ENCODE measurements at places on chromosomes 2 and 18.

GRCh38 chr2:44801289-44801840 is 140.1 kb upstream of the SIX3 start:
- DNase-seq, result no peak

DNA sequence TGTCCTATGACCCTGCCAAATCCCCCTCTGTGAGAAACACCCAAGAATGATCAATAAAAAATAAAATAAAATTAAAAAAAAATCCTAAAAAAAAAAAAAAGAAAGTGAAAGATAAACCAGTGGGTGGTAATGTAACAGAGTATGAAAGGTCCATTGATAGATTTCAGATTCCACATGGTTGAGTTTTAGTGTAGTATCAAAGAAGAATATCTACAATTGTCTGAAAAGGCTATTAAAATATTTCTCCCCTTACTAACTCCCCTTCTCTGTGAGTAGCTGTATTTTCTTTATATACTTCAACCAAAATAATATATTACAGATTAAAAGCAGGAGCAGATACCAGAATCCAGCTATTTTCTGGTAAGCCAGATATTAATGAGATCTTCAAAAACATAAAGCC is 92.8 kb downstream of the SPRED2 start:
- no peak for DNase-seq

DNA sequence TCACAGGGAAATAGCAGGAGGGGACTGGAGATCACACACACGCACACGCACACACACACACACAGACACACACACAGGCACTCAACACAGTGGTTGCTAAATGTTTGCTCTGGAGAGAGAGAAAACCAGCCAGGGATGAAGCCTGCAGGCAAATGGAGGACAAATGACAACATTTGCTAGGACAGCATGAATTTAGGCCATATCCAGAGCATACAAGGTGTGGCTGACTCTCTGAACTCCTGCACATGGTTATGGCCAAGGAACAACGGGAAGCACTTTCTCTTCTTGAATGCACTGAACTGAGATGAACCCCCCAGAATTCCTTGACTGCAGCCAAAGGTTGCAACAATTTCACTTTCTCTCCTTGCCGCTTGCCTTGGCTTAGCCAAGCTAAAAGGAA is 230.0 kb upstream of the RASGRP3 start:
- DNase-seq, result no peak

DNA sequence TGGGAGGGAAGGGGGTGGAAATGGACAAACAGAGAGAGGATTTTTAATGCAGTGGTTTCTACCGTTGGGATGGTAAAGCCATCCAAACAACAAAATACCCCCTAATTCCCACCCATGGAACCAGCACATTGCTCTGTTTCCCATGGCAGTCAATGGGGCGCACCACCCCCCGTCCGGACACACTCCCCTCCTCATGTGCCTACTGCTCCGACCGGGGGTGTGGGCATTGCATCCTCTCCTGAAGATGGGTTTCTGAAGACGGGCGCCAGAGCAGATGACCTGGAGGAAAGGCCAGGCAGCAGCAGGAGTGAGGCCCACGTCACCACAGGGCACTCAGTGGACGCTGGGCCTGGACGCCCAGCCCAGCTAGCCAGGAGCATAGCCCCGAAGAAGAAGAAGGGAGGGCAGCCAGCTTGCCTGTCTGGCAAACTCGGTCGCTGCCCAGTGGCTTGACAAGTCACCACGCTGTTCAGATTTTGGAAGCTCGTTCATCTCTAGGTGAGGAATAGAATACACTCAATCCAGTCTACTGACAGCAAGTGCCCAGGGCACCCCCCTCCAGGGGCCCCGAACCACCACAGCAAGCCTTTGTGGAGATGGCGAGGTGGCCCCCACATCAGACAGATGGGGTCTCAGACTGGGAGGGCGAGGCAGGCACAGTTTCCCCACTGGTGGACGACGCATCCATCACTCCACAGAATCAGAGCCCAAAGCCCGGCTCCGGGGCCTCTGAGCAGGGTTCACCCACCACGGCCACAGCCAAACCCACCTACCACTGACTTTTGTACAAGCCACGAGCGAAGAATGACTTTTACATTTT is 296.2 kb upstream of the SALL3 start:
- no peak for DNase-seq

GRCh38 chr18:3713166-3713565 is 263.2 kb downstream of the TGIF1 start:
- DNase-seq, result no peak

DNA sequence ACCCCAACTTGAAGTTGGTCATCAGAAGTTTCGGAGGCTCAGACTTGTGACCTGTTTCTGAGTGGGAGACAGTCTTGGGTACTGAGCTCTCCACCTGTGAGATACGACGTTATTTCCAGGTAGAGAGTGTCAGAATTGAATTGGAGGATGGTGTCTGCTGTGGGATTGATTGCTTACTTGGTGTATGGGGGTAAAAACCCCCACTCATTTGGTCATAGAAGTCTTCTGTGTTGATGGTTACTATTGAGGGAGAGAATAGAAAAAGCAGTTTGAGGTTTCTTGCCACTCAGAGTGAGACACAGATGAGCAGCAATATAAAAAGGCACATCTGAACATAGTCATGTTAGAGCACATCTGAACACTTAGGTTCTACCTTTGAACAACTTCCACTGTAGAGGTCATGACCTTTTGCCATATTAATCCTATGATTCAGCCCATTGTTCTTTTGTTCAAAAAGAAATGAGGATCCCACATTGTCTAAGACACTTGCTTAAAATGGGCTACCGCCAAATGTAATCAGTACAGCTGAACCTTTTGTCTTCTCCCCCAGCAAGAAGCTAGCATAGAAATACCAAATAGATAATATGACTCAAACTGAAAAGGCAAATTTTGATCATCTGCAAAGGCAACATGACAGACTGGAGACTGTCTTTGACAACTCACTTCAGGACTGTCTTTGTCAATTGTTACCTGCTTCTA is 73.3 kb downstream of the NAB1 start:
- no peak for DNase-seq

GRCh38 chr18:13895505-13896033 is 19.8 kb downstream of the MC2R start:
- DNase-seq, result no peak

- DNase-seq, result no peak
These were observed 377.0 kb downstream of the DCC start for GRCh38 chr18:52716973-52717372.

DNA sequence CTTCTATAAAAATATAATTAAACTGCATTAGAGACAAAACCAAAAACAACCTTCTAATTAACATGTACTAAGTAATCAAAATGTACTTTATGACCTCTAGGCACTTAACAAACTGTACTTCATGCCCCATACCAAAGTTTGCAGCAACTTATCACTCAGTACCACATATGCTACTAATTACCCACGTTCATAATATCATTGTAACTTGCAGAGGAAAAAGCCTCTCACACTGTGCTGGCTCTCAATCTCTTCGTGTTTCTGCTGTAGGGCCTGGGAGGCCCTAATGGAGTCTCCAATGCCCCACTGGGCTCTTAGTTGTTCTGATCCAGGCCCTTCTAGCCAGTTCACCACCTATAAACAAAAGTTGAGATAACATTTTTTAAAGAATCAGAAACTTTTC is 82.1 kb upstream of the CCDC141 start:
- DNase-seq, result no peak

DNA sequence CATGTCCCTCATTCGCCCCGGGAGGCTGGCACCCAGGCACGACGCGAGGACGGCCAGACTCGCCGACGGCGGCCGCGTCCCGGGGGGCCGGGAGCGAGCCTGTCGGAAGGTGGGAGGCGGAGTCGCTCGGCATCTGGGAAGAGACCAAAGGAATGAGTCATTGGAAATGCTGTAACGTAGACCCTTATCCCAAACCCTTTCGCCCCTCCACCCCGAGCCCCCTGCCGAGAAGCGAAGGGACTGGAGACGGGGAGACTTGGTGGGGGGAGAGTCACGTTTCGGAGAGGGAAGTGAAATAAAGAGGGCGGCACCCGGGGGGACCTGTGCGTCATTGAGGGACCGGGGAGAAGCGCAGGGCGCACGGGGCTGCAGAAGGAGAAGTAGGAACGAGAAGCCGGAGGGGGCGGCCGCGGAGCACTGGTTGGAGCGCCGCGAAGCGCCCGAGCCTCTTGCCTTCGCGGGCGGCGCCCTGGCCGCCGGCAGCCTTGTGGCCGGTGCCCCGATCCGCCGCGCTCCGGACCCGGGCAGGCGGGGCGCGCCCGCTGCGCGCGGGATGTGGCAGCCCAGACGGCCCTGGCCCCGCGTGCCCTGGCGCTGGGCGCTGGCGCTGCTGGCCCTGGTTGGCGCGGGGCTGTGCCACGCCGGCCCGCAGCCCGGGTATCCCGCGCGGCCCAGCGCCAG is at the start of gene EMILIN2:
Gene EMILIN2, plus strand, starts transcription at position 371 of the 681 bp plus-strand sequence. Its CDS starts 183 bp downstream, at position 554.
- DNase-seq, result no peak

DNA sequence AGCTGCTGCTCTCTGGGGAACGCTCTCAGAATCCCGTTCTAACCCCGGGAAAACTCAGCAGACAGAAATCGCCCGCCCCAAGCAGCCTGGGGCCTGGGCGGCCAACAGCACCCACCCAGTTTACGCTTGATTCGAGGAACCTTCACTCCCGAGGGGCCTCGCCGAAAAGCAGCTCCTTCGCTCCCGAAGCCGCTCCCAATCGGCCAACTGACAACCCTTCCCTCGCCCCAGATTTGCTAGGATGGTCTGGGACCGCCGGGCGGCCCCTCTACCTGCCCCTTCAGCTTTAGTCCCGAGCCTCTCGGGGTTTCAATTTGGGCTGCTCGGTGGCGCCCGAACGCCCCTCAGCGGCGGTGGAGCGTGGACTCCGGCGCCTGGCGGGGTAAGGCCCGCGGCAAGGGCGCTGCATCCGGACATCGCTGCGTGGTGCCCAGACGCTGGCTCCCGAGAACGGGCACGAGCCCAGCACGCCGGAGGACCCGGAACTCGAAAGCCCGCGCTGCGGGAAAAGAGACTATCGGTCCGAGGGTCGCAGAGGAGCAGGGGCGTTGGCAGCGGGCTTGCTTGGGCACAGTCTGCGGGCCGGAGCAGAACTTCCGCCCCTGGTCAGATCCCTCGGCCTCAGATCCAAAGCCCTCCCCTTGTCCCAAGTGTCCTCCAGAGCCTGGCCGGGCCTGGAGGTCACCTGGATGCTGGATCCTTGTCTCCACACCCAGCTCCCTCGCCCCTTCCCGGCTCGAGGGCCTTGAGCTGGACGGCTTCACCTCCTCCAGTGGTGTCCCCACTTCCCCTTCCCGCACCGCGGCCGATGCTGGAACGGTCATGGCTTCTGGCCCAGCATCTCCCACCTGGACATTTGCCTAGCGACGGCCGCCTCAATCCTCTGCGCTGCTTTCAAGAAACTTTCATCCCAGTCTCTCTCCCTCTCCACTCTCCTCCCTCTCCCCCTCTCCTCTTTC is 3.0 kb upstream of the OTX1 start:
- DNase-seq, result no peak

GRCh38 chr2:75076088-75076487 is 117.6 kb downstream of the POLE4 start:
- peak; percentile 96 for DNase-seq

- DNase-seq, result no peak
These were observed 34.1 kb upstream of the SP3 start for GRCh38 chr2:173999272-173999671.

DNA sequence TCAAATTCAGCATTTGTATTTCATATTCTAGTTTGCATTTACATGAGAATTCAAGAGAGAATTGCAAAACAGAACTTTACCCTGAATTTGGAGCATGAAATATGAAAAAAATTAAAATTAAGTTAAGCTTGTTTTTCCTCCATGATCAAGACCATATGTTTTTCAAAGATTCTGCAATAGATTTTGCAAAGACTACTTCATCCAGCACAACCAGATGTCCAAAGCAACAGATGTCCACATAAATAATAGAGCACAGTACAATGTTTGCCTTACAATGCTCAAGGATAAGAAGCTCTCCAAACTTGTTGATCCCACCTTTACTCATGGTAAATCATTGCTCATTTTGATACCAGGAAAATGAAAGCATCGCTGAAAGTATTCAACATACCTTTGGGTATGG is 25.6 kb downstream of the FAP start:
- DNase-seq, result no peak

DNA sequence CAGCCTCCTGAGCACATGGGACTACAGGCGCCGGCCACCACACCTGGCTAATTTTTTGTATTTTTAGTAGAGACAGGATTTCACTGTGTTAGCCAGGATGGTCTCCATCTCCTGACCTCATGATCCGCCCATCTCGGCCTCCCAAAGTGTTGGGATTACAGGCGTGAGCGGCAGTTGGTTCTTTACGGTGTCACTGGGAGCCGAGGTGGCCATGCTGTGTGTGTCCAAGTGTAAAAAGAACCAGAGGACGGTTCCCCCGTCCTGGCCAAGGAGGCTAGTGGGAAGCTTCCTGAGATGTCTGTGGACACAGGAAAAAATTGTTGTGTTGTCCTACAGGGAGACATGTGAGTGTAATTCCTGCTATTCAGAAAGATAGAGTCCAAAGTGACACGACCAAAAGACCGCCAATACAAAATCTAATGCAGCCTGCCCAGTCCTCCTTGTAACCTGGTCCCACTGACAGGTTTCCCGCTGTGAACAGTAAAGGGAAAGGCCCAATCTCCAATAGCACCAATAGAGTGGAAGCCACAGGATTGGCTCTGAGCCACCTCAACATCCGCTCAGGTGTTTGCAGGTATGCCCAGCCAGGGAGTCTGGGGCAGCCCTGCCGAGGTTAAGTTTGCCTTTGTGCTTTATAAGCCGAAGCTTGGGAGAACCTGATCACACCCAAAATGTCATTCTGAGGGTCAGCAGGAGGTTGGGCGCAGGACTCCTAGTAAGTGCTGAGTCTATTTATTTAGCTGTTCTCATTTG is 40.6 kb downstream of the NCK2 start:
- DNase-seq, result no peak

DNA sequence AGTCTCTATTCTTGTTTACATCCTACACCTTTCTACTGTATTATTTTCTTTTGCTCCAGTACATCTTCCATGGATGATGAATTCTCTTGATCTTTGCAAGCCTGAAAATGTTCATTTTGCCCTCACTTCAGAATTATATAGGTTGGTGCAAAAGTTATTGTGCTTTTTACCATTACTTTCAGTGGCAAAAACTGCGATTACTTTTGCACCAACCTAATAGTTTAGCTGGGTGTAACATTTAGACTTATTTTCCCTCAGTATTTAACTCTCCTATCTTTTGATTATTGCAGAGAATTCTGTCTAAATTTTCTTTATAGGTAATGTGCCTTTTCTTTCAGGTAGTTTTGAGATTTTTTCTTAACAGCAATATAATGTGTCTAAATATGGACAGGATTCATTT is 81.8 kb downstream of the SS18 start:
- no peak for DNase-seq

DNA sequence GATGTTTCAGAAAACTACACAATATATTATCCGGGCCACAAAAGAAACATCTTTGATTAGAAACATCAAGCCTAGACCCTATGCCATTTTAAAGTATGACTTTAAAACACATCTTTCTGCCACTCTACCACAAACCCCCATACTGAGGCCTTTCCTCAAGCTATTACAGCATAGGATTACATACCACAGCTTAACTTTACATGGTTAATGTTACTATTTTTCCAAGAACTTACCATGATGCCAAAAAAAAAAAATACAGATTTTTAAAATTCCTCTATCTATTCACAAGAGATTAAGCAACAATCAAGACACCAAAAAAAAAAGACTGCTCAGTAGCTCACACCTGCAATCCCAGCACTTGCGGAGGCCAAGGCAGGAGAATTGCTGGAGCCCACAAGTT is 9.0 kb downstream of the NCKAP1 start:
- DNase-seq, result no peak

- no peak for DNase-seq
These were observed 130.8 kb downstream of the FOXI3 start for GRCh38 chr2:88321449-88322248.

GRCh38 chr2:30514134-30514847 is 67.2 kb downstream of the LCLAT1 start:
- no peak for DNase-seq

Measured in NCI-H1436 (cell line).